ENCODE measurements at places on chromosomes 4 and X.

DNA sequence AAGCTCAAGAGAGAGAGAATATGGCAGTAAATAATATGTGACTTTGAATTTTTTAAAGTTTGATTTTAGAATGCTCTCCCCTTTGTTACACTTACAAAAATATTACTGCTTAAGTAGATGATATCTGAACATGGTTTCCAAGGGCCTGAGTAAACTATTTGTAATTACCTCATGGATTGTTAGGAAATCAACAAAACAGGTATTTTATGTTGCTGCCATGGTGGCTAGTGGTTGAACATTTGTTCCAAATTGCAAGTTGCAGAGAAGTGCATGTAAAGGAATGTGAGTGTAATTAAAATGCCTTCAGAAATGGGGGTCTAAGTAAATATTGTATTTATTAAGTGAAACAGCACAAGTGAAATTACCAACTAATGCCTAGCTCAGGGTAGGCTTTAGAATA lies 27.6 kb downstream of the SEPTIN11 start:
- no peak for DNase-seq

GRCh38 chr4:6753891-6754290 lies 28.6 kb upstream of the KIAA0232 start:
- DNase-seq: no peak

DNA sequence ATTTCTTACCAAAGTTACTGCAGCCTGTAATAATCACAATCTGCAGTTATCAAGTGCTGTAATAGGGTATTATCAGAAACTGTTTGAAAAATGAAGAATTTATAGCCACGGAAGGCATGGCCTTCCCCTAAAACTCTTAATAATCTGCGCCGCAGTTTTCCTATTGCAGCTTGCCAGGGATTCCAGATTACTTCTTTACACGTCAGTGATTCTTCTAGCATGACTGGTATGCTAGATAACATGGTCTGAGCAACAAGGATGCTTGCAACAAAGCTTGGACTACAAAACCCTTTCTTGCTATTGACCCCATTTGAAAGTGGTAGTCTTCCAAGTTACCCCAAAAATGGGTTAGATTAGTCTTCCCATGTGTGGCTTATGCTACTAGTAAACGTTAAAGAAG lies 47.2 kb upstream of the GK2 start:
- no peak for DNase-seq

GRCh38 chr4:126611900-126612299 lies 1020.9 kb upstream of the INTU start:
- DNase-seq: no peak

DNA sequence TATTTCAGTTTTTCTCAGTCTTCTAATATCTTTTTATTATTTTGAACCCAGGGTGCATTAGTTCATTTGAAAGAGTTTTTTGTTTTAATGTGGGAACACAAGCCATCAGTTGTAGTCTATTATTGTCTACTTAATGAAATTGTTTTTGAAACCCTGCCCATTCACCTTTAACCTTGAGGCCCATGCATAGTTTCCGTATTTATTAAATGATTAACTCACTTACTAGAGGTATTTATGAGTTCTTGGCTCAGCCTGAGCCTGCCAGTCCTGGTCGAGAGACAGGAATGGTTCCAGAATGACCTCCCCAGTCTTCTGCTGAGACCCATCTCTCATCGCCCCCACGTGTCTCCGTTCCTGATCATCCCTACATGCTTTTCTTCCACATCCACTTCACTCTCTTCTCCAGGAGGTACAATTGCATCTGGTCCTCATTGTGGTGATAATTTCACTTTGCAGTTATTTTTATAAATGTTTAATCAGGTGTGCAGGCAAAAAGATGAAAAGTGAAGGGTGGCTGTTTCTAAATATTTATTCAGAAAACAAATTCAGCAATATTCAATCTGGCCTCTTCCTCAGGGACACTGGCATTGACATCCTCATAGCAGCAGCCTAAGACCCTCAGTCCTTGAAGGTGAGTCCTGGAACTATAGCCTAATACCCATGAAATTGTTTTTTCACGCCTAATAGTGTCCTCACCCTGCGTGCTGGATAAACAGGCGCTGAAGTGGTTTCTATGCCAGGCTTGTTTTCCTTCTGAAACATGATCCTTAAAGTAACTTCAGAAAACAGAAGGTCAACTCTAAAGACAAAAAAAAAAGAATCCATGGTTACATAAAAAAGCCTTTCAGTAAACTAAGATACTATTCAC lies 112.8 kb downstream of the KDR start:
- DNase-seq: no peak

GRCh38 chr4:124903995-124904722 lies 191.6 kb upstream of the ANKRD50 start:
- DNase-seq: no peak

DNA sequence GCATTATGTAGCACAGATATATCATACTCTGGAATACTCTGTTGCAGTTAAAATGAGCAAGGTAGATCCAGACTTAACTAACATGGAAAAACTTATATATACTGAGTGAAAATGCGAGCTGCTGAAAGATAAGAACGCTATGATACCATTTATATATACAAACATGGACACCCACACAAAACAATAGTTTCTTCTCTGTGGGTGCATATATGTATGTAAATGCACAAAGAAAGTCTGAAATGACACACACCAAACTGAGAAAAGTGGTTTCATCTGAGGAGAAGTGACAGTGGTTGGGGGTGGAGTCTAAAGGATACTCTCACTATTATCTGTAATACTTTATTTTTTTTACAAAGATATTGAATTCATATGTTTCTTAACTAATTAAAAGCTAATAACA lies 12.2 kb upstream of the FGF2 start:
- DNase-seq: no peak
